ENCODE measurements at places on chromosomes 12 and 14.

GRCh38 chr14:64265222-64265621 is 28.9 kb downstream of the ESR2 start:
- no peak overlapping the region for H3K4me3 ChIP-seq
- no peaks in the 10 kb centered on the region for H3K27me3 ChIP-seq
- no peak for DNase-seq
- peaks cover 12% of the 10 kb centered on the region for H3K4me1 ChIP-seq

GRCh38 chr12:41437563-41437962 is 249.4 kb downstream of the PDZRN4 start:
- no peaks in the 10 kb centered on the region for H3K27me3 ChIP-seq
- peaks cover 38% of the 10 kb centered on the region for H3K4me1 ChIP-seq
- H3K27ac ChIP-seq: peak overlapping the region; percentile 55
- peak; percentile 30 for DNase-seq
- peak overlapping the region; percentile 54 for H3K4me3 ChIP-seq
- no peaks in the 10 kb centered on the region for H3K36me3 ChIP-seq

GRCh38 chr14:92341791-92342190 is 18.8 kb downstream of the SLC24A4 start:
- no peak for DNase-seq
- no peaks in the 10 kb centered on the region for H3K27me3 ChIP-seq
- H3K27ac ChIP-seq: no peak overlapping the region
- H3K4me3 ChIP-seq: no peak overlapping the region
- no peaks in the 10 kb centered on the region for H3K4me1 ChIP-seq

GRCh38 chr14:77598366-77599070 is 17.9 kb downstream of the SPTLC2 start:
- H3K4me3 ChIP-seq: no peak overlapping the region
- DNase-seq: peak; percentile 14
- no peaks in the 10 kb centered on the region for H3K36me3 ChIP-seq
- no peaks in the 10 kb centered on the region for H3K27me3 ChIP-seq

- H3K27me3 ChIP-seq: no peaks in the 10 kb centered on the region
- H3K36me3 ChIP-seq: no peaks in the 10 kb centered on the region
- DNase-seq: no peak
- H3K4me1 ChIP-seq: no peaks in the 10 kb centered on the region
Measured at GRCh38 chr12:117684471-117684870, 284.3 kb downstream of the KSR2 start.

- no peak overlapping the region for H3K4me3 ChIP-seq
- no peak for DNase-seq
- H3K4me1 ChIP-seq: no peaks in the 10 kb centered on the region
- H3K27ac ChIP-seq: no peak overlapping the region
- H3K36me3 ChIP-seq: no peaks in the 10 kb centered on the region
- peaks cover 3% of the 10 kb centered on the region for H3K27me3 ChIP-seq
Measured at GRCh38 chr14:104048758-104049507, 36.6 kb upstream of the ASPG start.

DNA sequence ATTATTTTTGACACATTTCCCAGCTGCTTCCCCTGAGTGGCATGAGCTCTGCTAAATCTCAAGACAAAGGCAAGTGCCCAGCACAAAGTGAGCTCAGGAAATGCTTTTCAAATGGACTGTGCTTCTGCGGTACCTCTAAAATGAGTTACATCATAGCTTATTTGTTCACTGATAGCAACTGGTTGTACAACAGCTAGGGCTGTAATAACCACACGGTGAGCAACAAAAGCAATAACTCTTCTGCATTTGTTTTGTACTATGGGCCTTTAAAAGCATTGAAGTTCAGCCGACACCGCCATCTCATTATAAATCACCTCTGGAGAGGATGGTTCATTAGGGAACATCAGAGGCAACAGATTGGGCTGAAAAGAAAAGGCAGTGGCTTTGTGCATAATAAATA is 475.0 kb downstream of the GLT1D1 start:
- no peak for DNase-seq
- no peaks in the 10 kb centered on the region for H3K36me3 ChIP-seq

- H3K4me3 ChIP-seq: no peak overlapping the region
- no peak overlapping the region for H3K27ac ChIP-seq
- no peaks in the 10 kb centered on the region for H3K4me1 ChIP-seq
- no peaks in the 10 kb centered on the region for H3K27me3 ChIP-seq
- no peaks in the 10 kb centered on the region for H3K36me3 ChIP-seq
Measured at GRCh38 chr12:73308747-73309146, 1036.6 kb downstream of the TRHDE start.

DNA sequence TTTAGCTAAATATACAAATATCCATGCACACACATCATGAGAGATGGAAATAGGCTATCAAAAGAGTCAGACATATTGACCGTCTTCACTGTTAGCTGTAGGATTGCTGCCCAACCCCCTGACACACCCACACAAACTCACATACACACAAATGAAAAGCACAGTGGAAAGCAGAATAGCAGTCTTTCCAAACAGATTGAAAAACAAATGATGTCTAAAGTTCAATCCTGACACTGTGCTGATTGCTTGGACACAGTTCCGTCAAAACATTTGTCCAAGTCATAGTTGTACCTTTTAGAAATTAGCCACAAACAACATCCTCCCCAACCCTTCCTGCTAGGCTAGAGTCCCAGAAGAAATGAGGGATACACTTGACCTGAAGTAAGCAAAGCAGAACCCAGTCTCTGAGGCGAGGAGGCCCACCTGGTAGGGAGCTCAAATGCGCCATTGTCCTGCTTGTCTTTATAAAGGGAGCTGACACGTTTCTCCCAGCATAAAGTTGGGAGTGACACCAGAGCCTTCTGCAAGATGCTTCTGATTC is at the start of gene PRH2:
TSS of gene PRH2 (plus strand) at position 491 of the 541 bp plus-strand sequence. CDS start at position 529, 38 bp downstream.
- no peaks in the 10 kb centered on the region for H3K27me3 ChIP-seq
- no peaks in the 10 kb centered on the region for H3K4me1 ChIP-seq

DNA sequence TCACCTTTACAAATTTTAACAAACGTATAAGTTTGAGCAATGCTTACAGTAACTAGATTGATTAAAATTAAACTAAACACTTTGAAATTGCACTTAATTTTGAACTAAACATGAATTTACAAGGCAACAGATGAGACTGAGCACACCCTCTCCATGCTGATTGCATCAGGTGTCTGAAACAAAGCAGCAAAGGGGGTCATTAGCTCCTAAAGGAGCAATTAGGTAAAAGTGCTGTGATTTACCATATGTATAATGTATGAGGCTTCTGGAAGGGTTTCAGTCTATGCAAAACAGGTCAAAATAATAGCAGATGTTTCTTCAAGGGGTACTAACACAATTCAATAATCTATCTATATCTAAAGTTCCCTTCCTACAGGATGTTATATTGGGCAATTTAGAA is 98.8 kb upstream of the LMNTD1 start:
- no peaks in the 10 kb centered on the region for H3K27me3 ChIP-seq
- no peak overlapping the region for H3K4me3 ChIP-seq
- H3K36me3 ChIP-seq: no peaks in the 10 kb centered on the region
- H3K27ac ChIP-seq: no peak overlapping the region
- DNase-seq: no peak

DNA sequence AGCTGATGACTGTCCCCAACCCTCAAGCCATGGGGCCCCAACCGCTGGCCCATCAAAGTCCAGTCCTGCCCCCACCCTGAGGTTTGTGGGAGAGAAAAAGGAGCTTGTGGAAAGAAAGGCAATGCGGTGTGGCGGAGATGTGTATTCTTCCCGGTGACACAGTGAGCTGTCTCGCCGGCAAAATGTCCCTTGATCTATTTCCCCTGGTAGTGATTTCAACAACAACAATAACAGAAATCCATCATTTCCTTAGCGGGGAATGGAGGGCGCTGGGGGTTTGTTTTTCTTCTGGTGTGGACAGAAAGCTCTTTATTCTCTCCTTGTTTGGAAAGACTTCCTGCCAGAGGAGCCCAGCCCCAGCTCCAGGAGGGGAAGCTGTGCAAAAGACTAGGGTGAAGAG is 93.7 kb upstream of the LHX5 start:
- no peaks in the 10 kb centered on the region for H3K4me1 ChIP-seq
- no peak for DNase-seq
- H3K4me3 ChIP-seq: no peak overlapping the region
- H3K27me3 ChIP-seq: peaks cover 4% of the 10 kb centered on the region
- no peaks in the 10 kb centered on the region for H3K36me3 ChIP-seq

GRCh38 chr12:4272424-4273272 is 914 bp upstream of the CCND2 start:
- H3K36me3 ChIP-seq: peaks cover 17% of the 10 kb centered on the region
- peak overlapping the region; percentile 91 for H3K4me3 ChIP-seq
- peak; percentile 78 for DNase-seq
- peak overlapping the region; percentile 98 for H3K27ac ChIP-seq

- H3K27ac ChIP-seq: no peak overlapping the region
- H3K27me3 ChIP-seq: no peaks in the 10 kb centered on the region
- H3K4me1 ChIP-seq: no peaks in the 10 kb centered on the region
- no peak for DNase-seq
- no peak overlapping the region for H3K4me3 ChIP-seq
Measured at GRCh38 chr12:334125-334524, 55.0 kb downstream of the KDM5A start.

DNA sequence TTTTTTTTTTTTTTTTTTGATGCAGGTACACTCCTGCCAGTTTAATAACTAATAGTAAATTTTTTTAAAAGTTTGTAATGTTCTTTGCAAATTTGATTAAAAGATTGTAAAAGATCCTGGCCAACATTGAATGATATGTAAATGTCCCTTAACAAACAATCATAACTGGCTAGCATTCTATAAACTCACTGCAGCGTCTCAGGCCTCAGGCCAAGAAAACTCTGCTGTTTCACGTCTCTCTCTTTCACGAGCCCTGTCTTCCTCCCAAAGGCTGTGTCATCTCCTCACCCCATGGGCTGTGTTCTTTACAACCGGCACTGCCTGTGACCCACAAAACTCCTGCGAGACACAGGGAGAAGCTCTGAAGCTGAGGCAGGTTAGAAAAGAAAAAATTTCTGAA is 103.3 kb downstream of the NUAK1 start:
- H3K4me3 ChIP-seq: no peak overlapping the region
- no peak for DNase-seq
- no peaks in the 10 kb centered on the region for H3K27me3 ChIP-seq
- no peaks in the 10 kb centered on the region for H3K36me3 ChIP-seq

DNA sequence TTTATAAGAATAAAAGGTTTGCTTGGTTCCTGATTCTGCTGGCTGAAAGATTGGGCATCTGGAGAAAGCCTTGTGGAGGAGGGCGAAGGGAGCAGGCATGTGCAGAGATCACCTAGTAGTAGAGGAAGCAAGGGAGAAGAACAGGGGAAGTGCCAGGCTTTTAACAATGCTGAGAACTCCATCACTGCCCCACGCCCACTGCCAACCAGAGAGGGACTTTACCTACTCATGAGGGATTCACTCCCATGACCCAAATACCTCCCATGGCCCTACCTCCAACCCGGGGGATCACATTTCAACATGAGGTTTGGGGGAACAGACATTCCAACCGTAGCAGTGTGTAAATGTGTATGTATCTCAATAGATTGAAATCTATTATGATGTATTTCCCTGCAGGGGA is 360.3 kb downstream of the GLT1D1 start:
- no peaks in the 10 kb centered on the region for H3K27me3 ChIP-seq
- no peaks in the 10 kb centered on the region for H3K36me3 ChIP-seq
- no peaks in the 10 kb centered on the region for H3K4me1 ChIP-seq
- DNase-seq: no peak
- H3K27ac ChIP-seq: no peak overlapping the region

DNA sequence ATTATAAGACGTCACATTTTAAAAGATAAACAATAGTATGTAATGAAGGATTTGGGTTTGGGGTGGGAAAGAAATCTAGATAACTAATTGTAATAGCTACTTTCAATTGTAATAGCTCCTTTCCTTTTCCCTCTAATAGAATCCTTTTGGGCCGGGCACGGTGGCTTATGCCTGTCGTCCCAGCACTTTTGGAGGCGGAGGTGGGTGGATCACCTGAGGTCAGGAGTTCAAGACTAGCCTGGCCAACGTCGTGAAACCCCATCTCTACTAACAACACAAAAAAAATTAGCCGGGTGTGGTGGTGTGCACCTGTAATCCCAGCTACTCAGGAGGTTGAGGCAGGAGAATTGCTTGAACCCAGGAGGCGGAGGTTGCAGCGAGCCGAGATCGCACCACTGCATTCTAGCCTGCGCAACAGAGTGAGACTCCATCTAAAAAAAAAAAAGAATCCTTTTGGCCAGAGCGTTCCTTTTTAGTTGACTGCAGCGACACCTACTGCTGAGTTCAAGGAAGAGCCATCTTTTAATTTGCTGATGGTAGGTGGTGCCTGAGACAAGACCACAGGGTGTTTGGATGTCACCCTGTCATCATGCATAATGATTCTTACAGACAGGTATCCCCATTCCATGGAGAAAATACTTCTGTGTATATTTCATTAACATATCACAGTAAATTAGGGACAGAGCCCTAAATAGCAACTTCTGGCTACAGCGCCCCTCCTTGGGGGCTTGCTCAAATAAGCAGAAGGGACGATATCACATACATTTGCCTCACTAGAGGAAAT is 79.5 kb downstream of the ARMH4 start:
- no peak overlapping the region for H3K4me3 ChIP-seq
- no peaks in the 10 kb centered on the region for H3K36me3 ChIP-seq
- no peaks in the 10 kb centered on the region for H3K27me3 ChIP-seq
- DNase-seq: peak; percentile 48

- no peaks in the 10 kb centered on the region for H3K36me3 ChIP-seq
- H3K4me3 ChIP-seq: no peak overlapping the region
- H3K27me3 ChIP-seq: no peaks in the 10 kb centered on the region
- H3K27ac ChIP-seq: no peak overlapping the region
- H3K4me1 ChIP-seq: no peaks in the 10 kb centered on the region
Measured at GRCh38 chr14:83356080-83356479, 1822.4 kb upstream of the SEL1L start.

- H3K4me3 ChIP-seq: no peak overlapping the region
- no peak for DNase-seq
- no peaks in the 10 kb centered on the region for H3K36me3 ChIP-seq
- H3K27ac ChIP-seq: no peak overlapping the region
- H3K27me3 ChIP-seq: no peaks in the 10 kb centered on the region
- peaks cover 18% of the 10 kb centered on the region for H3K4me1 ChIP-seq
Measured at GRCh38 chr12:15530361-15530760, 208.1 kb downstream of the PTPRO start.

DNA sequence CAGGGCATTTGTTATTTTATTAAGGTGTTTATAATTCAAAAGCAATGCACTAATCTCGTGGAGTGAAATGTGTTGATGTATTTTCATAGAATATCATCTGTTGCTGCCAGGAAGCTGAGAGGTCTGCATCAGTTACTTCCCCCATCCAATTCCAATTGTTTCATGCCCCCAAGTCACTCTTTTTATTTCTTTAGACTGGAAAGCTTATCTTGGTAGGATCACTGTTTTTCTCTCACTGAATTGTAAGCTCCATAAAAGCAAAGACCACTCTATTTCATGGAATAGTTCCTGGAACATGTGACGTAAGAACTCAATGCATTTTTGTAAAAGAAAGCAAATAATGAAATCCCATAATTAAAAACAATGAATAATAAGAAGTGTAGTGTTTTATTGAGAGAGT is 420.2 kb downstream of the TRHDE start:
- H3K27ac ChIP-seq: no peak overlapping the region
- no peaks in the 10 kb centered on the region for H3K4me1 ChIP-seq
- H3K36me3 ChIP-seq: no peaks in the 10 kb centered on the region
